Inflammatory macrophage treated with lipopolysaccharide for 4 hours (primary cell): ENCODE measurements at places on chromosomes 13 and 19.

- DNase-seq: no peak
Observed at GRCh38 chr13:79765331-79765730, 284.4 kb downstream of the NDFIP2 start.

- no peak for DNase-seq
Observed at GRCh38 chr13:94537740-94538630, 58.0 kb downstream of the TGDS start.

DNA sequence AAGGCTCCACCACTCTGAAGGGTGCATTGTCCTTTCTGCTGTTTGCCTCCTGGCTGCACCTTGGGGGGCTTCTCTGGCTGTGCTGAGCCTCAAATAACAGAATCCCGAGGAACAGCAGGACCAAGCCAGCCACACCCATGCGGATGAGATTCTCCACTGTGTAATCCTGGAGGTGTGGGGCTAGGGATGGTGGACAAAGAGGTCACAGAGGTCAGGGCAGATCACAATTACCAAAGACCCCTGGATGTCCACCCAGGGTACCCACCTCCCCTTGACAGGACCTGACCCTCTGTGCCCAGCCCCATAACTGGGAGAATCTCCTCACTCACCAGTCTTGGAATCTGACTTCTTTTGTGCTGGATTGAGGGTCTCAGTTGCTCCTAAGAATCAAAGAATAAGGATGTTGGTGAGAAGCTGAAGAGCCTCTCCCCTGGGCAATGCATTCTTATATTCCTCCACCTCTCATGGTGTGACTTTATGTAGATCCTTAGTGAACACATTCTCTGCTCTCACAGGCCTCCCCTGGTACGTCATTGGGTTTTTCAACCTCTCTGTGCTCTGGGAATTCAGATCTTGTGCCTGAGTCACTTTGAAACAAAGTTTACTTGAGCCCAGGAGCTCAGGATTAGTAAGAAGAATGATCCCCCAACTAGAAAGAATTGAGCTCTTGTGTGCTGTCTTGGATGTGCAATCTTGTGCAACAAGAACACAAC lies 5.2 kb downstream of the LILRA4 start:
- no peak for DNase-seq

DNA sequence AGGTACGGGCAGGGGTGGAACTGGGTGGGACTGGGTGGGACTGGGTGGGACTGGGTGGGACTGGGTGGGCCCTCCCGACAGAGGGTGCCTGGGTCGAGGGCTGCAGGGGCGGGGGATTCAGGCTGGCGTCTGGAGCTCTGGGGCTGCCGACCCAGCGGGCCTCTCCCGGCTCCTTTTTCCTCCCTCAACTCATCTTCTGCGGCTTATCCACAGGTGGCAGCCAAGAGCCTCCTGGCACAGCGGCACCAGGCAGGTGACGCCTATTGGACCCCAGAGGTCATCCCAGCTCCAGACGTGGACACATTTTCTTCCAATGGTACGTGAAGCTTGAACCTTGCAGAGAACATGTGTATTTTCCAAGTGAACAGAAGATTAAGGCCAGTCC lies 533 bp downstream of the ZNF544 start:
- DNase-seq: no peak

DNA sequence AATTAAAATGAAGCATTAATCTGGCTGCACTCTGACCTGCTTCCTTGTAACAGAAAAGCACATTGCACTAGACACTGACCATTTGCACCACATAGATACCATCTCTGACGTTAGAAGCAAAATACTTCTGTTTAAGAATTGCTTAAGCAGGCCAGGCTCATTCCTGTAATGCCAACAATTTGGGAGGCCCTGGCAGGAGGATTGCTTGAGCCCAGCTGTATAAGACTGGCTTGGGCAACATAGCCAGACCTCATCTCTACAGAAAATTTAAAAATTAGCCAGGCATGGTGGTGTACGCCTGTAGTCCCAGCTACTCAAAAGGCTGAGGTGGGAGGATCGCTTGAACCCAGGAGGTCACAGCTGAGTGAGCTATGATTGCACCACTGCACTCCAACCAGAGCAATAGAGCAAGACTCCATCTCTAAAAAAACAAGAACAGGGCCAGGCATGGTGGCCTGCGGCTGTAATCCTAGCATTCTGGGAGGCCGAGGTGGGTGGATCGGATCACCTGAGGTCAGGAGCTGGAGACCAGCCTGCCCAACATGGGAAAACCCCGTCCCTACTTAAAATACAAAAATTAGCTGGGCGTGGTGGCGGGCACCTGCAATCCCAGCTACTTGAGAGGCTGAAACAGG lies 7.0 kb upstream of the TLE6 start:
- no peak for DNase-seq

- DNase-seq: peak; percentile 63
Observed at GRCh38 chr19:41821003-41821735, 23.3 kb downstream of the LYPD4 start.

- peak; percentile 97 for DNase-seq
Observed at GRCh38 chr13:110471833-110472162, 89.7 kb downstream of the RAB20 start.

- no peak for DNase-seq
Observed at GRCh38 chr13:29507356-29507755, 88.1 kb downstream of the SLC7A1 start.

GRCh38 chr13:100517728-100518127 lies 70.9 kb downstream of the GGACT start:
- DNase-seq: peak; percentile 35

DNA sequence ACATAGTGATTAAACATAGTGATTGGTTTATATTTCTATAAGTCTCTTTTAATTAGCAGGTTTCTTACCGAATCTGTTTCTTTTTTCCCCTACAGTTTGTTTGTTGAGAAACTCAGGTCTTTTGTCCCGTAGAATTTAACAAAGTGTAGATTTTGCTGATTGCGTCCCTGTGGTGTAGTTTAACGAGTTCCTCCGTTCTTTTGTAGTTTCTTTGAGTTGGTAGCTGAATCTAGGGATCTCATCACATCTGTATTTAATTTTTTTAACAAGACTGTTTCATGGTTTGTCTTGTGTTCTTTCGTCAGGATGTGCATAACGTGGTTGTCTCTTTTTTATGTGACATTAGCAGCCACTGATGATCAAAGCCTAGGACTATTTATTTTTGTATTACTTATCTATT lies 111.1 kb downstream of the AKAP11 start:
- DNase-seq: no peak

GRCh38 chr13:19810996-19811881 lies 28.5 kb upstream of the PSPC1 start:
- no peak for DNase-seq

GRCh38 chr13:94345374-94346195 lies 133.9 kb downstream of the DCT start:
- no peak for DNase-seq

DNA sequence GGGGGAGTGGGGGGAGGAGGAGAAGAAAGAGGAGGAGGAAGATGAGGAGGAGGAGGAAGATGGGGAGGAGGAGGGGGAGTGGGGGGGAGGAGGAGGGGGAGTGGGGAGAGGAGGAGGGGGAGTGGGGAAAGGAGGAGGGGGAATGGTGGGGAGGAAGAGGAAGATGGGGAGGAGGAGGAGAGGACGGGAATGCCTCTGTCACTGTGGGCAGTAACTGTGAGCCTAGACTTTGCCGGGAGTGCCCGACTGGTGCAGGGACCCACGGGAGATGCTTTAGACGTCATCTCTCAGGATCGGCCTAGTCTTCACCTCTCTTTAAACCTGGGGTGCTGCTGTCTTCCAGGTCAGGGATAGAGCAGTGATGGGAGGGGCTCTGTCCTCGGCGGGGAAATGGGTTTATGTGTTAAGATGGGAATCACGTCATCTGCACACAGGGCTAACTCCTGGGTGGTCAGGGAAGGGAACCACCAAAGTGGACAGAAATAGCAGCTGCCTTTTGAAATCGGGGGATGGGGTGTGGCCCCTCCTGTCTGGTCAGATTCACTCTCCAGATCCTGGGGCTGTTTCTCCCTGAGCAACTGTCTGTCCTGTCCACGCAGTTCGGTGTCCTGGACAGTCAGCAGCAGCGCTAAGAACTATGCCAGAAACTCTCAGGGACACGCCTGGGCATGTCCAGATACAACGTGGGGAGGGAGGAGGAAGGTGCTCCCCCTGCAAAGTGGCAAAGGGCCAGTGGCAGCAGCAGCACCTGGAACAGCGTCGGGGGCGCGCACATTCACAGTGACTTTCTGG lies 26.9 kb downstream of the GAS6 start:
- DNase-seq: no peak

GRCh38 chr19:15265850-15266248 lies 33.6 kb upstream of the EPHX3 start:
- no peak for DNase-seq

DNA sequence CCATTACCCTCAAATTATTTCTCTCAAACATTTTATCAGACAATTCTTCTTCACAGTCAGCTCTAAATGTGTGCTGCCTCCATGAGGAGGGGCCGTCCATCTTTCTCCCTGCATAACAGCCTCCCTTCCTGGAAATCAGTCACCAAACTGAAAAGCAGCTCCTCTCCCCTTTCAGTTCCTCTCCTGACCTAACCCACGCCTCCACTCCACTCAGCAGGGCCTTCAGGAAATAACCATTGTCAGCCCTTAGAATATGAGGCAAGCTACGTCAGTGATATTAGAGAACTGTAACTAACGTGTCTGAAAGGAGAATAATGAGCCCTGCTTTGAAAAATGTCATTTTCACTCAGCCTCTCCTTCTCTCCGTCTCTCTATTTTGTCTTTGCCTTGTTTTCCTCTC lies 116.2 kb downstream of the OLFM4 start:
- DNase-seq: peak; percentile 84

GRCh38 chr13:25980255-25980654 lies 71.6 kb downstream of the SHISA2 start:
- no peak for DNase-seq

DNA sequence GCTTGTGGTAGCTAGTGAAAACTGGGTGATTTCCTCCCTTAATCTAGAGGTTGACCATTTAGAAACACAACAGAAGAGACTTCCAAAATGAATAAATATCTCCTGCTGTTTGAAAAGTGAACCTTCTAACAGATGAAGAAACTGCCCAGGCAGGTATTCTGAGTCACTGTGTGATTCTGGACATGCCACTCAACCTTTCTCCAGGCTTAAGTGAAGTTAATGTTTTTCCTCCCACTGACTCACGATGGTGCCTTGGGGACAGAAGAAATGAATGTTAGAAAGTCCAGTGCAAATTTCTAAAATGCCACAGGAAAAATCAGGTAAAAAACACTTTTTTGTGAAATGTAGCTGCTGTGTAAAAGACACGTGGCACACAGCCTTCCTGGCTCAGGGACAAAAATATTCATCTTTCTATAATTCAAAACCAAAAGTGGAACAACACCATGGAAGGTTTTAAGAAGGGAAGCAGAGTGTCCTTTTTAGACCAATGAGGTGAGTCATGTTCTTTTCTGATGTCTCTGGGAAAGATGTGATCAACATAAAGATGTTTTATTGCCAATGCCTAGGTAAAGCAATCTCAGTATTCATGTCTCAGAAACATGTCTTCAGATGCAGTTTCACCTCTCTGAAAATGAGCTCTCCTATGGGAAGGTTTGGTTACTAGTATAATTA lies 9.1 kb downstream of the UBE2L5 start:
- DNase-seq: peak; percentile 65

- no peak for DNase-seq
Observed at GRCh38 chr19:7789447-7789846, 26.4 kb downstream of the CLEC4M start.

DNA sequence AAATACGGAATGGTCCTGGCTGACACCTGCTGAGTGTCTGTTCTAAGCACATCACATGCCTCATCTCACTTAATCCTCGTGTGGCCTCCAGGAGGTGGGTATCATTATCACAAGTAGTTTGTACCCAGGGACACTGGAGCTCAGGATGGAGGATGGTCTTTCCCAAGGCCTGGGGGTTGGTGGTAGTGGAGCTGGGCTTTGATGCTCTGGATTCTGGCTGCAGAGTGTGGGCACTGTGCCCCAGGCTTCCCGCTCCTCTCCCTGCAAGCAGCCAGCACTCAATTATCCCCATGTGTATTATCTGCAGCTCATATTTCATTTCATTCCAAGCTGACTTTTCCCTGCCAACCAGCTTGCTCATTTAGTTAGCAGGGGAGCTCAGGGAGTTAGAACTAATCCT lies 52.1 kb downstream of the SIAH3 start:
- DNase-seq: no peak

- no peak for DNase-seq
Observed at GRCh38 chr13:44622708-44623107, 46.6 kb upstream of the TSC22D1 start.

GRCh38 chr13:32019612-32020233 lies 11.9 kb upstream of the FRY start:
- peak; percentile 36 for DNase-seq

DNA sequence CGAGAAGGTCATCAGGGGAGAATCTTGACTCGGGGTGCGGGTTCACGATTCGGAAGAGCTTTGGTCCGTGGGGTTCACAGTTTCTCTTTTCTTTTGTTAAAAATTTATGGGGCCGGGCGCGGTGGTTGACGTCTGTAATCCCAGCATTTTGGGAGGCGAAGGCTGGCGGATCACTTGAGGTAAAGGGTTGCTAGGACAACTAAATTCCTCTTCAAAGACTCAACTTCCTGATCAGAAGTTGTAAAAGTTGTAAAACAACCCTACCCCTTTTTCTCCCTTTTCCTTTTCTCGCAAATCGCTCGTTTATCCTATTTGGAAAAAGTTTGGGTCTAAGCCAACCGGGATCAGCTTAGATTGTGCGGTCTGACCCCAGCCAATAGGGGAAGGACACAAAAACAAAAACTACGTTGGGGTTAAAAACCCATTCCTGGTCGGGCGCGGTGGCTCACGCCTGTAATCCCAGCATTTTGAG lies 673 bp downstream of the ZNF486 start:
- no peak for DNase-seq

DNA sequence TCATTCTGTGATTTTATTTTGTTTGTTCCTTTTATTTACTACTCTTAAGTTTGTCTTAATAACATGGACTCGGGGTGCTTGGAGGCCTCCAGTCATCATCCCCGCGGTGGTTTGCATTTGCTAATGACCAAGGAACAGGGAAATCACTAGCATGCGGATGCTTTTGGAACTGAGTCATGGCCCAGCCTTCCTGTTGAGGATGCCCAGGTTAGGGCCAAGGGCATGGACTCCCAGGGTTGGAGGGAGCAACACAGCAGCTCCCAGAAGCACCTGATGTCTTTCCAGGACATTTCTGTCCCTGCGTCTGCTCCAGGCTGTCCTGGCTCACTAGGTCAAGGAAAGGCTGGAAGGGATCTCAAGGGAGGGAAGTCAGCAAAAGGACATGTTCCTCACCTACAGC lies 423.7 kb upstream of the TSHZ3 start:
- DNase-seq: no peak

GRCh38 chr13:68185444-68186141 lies 955.5 kb upstream of the PCDH9 start:
- no peak for DNase-seq
